ENCODE measurements at places on chromosomes 2 and 18.

DNA sequence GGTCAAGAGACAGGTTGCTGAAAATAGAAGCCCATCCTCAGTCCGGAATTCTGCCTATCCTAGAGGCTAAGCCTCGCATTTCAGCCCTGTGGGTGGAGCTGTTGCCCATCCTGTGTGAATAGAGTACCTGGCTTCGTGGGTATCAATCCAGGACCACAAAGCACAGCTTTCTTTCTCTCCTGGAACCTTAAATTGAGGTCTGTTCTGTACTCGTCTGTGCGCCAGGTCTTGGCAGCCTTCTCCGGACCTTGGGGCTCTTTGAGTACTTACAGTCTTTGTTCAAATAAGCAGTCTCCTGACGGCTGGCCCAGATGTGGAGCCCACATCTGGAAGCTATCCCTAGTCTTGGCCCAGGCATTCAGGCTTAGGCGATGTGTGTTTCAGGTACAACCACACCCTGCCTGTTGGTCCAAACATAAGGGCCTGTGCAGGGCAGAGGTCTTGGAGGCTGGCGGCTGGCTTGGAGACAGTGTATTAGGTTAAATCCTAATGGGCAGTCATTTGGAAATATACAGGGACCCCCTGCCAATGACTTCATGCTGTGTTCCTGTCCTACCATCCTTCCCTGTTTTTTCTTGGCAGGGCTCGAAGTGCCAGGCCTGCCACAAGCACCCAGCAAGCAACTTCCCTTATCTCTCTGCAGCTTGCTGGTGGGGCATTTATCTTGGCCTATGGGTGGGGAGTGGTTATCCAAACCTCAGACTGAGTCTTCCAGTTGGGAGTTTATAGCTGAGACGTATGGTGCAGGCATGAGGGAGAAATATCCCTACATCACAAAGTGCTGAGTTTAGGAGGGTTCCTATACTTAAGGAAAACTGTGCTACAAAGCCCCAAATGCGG is 294.1 kb downstream of the BCL2 start:
- DNase-seq: no peak

- no peak for DNase-seq
These were observed 1.6 kb upstream of the ROCK2 start for GRCh38 chr2:11346023-11346482.

- no peak for DNase-seq
These were observed 2.1 kb downstream of the GATA6 start for GRCh38 chr18:22171258-22172119.

- no peak for DNase-seq
These were observed 25.7 kb upstream of the B3GNT7 start for GRCh38 chr2:231369580-231370428.

- DNase-seq: no peak
These were observed 18.7 kb upstream of the RASGRP3 start for GRCh38 chr2:33457556-33458247.

- no peak for DNase-seq
These were observed 81.8 kb upstream of the GAREM1 start for GRCh38 chr18:32552421-32553030.

GRCh38 chr18:62033756-62034155 is 140.9 kb upstream of the RNF152 start:
- no peak for DNase-seq

GRCh38 chr2:117519238-117519637 is 295.3 kb upstream of the DDX18 start:
- DNase-seq: no peak

GRCh38 chr18:3912705-3913104 is 462.7 kb downstream of the TGIF1 start:
- DNase-seq: no peak

DNA sequence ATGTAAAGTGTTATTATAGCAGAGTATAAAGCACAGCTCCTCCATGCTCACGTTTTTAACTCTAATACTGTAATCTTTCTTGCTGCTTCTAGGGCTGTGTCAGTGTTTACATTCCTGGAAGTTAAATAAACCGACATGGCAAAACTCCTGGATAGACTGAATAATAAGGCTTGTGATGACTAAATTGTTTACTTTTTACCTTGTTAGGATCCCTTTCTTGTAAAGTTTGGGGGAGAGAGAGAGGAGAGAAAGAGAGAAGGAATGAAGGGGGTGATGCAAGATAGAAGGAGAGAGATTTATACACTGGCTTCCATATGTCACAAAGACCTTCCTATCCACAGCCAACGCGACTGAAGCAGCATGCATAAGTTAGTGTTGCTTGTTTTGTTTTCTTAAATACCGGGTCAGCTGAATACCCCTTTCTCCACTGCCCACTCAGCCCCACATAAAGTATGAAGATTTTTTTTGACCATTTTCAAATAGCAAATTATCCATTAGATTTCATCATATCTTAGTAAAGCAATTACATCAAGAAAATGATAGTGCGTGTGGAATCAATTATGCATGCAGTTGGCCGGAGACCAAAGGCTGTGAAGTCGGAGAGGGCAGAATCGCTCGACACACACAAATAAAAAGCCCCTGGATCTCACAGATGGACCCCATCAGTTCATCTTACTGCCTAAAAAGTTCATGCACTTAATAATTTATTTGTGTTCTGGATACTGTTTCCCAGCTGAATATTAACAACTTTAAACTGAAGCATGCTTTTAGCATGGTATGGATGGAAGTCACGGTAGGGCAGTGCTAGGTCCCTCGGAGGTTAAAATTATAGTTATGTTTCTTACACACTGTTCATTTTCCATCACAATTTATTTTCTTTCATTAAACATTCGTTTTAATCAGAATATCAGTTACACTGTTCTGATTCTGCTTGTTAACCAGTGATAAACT is 20.1 kb downstream of the BCL11A start:
- DNase-seq: no peak

DNA sequence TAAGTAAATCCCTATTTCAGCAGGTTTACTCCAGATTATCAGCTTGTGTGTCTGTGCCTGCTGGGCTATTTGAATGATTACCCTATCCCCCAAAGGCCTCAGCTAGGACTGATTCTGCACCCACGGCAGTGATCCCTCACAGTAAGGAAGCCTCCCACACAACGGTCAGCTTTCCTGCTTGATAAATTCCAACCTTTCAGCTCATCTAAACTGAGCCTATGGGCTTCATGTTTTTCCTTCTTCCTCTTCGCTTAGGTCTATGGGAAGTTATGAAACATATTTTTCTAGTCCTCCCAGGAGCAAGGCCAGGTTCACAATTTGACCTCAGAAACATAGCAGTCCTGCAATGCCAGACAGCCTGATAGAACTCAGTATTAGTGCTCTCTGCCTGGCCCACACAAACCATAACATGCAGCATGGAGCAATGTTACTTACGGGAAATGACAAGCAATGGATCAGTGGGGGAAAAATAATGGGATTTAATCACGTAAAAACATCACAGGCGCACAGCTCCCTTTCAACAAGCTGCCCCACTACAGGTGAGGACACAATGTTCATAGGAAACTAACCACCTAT is 170.9 kb downstream of the ZNF521 start:
- no peak for DNase-seq

DNA sequence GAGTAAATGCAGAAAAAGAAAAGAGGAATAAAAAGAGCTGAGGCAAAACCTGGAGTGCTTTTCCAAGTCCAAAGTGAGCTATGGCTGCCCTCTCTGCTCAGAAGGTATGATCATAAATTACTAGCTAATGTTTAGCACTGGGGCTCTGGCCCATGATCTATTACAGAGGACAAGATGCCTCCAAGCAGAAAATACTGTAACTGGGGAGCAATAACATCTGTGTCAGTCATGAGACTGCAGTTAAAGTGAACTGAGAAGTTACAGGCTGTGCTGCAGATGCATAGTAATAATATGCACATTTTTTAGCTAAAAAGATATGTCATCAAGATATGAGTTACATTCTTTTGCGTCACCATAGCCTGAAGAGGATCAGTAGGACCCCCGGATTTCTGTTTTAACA is 209.4 kb upstream of the RBBP8 start:
- DNase-seq: no peak

GRCh38 chr2:146040051-146040450 is 1520.1 kb upstream of the ZEB2 start:
- DNase-seq: no peak

DNA sequence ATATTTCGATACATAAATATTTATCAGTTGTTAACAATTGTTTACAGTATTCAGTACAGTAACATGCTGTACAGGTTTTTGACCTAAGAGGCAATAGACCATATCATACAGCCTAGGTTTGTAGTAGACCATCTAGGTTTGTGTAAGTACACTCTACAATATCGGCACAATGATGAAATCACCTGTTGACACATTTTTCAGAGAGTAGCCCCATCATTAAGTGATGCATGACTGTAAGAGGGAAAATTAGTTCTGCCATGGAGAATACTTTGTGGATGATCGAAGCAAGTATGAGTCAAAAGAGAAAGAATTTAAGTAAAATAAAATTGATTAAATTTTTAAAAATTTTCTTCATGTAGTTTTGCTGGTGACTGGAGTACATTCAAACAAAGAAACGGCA is 32.6 kb downstream of the VIT start:
- no peak for DNase-seq

All from effector memory CD4-positive, alpha-beta T cell (primary cell).